ENCODE measurements at places on chromosomes 7 and 10. TPM values are rescaled to one million over a fixed set of nuclear protein-coding genes. Genes with fewer than 3 reads are reported as not detected.

The PNLIPRP2 gene
- not detected for total RNA-seq

The H2BK1 gene
- total RNA-seq: 2.6 TPM

DNA sequence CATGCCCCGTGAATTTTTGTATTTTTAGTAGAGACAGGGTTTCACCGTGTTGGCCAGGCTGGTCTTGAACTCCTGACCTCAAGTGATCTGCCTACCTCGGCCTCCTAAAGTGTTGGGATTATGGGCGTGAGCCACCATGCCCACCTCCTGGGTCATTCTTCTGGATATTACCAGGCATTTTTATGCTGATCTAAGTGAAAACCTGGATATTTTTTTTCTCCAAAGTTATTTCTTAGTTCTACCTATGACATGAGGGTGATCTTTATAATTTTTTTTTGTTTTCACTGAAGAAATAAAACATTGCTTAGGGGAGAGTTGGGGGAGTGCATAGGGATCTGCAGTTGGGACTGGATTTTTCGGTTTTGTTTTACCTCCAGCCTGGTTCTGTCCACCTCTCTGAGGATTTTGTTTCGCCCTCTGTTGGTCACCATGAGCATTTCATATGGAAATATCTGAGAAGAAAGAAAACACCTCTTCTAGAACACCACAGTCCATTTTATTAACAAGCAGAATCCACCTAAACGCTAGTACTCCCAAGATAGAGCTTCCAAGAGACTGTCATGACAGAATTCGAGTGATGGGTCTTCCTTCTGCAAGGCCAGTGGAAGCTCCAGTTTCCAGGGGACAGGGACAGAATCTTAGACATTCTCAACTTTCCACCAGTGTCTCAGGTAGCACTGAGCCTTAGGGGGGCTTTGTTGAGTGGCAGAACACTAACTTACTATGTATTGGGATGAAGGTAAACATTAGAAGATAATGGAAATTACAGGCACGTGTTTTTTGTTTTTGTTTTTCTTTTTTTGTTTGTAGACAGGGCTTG is 33.4 kb upstream of the AFAP1L2 start:
- DNase-seq: no peak
- H3K36me3 ChIP-seq: peaks cover 37% of the 10 kb centered on the region
- H3K27ac ChIP-seq: peak overlapping the region; percentile 9

DNA sequence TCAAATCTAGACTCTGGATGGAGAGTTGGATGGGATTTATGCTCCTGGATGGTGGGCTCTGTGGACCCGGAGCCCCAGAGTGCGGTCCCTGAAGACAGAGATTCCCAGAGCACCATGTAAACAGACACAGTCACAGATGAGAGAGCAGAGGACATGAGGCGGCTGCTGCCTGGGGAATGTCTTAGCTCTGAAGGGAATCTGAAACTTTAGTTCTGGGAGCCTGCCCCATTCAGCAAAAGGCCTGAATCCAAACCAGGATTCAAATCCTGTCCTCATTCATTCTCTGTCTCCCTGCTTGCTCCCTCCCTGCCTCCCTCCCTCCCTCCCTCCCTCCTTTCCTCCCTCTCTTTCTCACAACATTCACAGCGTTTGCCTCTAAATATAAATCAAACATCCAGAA is 49.5 kb upstream of the CALD1 start:
- no peak for DNase-seq
- no peaks in the 10 kb centered on the region for H3K27me3 ChIP-seq
- no peak overlapping the region for H3K4me3 ChIP-seq
- no peak overlapping the region for H3K27ac ChIP-seq
- no peaks in the 10 kb centered on the region for H3K4me1 ChIP-seq
- H3K36me3 ChIP-seq: peaks cover 14% of the 10 kb centered on the region

The SMO gene
- total RNA-seq: not detected

The TYW1B gene
- total RNA-seq: 6.8 TPM

DNA sequence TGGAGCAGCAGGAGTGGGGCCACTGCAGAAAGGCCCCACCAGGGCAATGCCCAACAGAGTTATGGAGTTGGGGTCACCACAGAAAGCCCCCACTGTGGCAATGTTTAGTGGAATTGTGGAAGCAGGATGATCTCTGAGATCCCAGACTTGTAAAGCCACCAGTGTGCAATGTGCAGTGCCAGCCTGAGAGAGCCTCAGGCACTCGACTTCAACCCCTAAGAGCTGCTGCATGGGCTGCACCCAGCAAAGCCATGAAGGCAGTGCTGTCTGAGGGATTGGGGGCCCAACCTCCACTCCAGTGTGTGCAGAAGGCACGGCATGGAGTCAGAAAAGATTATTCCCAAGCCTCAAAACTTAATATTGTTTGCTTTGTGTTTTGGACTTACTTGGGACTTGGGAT is 20.4 kb downstream of the SAMD9 start:
- H3K36me3 ChIP-seq: no peaks in the 10 kb centered on the region
- no peak overlapping the region for H3K27ac ChIP-seq
- H3K4me1 ChIP-seq: no peaks in the 10 kb centered on the region
- DNase-seq: no peak
- no peaks in the 10 kb centered on the region for H3K27me3 ChIP-seq
- no peak overlapping the region for H3K4me3 ChIP-seq

GRCh38 chr7:157596881-157597280 is 260.1 kb downstream of the DNAJB6 start:
- H3K27ac ChIP-seq: no peak overlapping the region
- no peak overlapping the region for H3K4me3 ChIP-seq
- no peaks in the 10 kb centered on the region for H3K36me3 ChIP-seq

DNA sequence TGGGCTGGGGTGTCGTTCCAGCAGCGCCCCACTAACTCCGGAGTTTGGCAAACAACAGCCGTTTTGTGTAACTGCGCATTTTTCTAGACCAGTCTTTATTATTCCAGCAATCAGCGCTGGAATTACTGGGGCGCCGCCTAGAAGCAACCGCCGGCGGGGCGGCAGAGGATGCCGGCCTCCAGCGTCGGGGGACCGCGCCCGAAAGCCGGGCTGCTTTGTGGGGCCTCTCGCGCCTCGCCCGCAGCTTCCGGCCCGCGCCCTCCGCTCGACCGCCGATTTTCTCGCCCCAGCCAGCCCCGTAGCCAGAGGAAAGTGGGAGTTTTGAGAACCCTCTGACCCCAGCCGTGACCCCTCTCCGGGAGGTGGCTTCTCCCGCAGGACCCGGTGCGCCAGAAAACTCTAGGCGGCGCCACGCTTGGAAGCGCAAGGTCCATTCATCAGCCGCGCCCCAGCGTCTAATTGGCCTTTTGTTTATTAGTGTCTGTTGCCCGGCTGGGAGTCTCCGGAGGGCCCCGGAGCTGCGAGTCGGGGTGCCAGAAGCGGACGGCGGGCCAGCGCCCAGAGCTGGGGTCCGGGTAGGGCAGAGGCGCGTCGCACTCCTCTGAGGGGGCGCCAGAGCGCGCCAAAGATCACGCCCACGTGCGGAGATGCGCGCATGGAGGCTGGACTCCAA is 10.7 kb downstream of the EMX2 start:
- no peaks in the 10 kb centered on the region for H3K36me3 ChIP-seq
- peaks cover 17% of the 10 kb centered on the region for H3K4me1 ChIP-seq
- peaks cover 71% of the 10 kb centered on the region for H3K27me3 ChIP-seq
- DNase-seq: no peak

DNA sequence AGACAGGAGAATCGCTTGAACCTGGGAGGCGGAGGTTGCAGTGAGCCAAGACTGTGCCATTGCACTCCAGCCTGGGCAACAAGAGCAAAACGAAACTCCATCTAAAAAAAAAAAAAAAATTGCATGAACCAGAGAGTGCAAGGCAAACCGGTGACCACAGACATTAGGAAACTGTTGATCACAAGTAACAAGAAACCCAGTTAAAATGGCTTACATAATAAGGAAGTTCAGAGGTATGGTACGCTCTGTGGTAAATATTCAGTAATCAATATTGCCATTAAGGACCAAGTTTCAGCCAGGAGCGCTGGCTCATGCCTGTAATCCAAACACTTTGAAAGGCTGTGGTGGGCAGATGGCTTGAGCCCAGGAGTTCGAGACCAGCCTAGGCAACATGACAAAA is 9.2 kb upstream of the NT5C2 start:
- no peaks in the 10 kb centered on the region for H3K36me3 ChIP-seq
- no peak overlapping the region for H3K27ac ChIP-seq
- peaks cover 2% of the 10 kb centered on the region for H3K27me3 ChIP-seq
- H3K4me1 ChIP-seq: peaks cover 1% of the 10 kb centered on the region
- H3K4me3 ChIP-seq: no peak overlapping the region
- DNase-seq: no peak

DNA sequence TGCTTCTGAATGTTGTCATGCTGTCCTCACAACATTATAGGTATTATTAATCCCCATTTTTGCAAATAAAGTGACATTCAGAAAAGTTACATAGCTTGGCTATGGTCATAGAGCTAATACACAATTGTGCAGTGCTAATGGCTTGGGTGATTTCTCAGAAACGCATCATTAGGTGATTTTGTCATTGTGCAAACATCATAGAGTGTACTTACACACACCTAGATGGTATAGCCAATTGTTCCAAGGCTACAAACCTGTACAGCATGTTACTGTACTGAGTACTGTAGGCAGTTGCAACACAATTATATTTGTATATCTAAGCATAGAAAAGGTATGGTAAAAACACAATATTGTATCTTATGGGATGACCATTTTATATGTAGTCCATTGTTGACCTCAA is 91.0 kb downstream of the BTAF1 start:
- no peak overlapping the region for H3K4me3 ChIP-seq
- no peaks in the 10 kb centered on the region for H3K4me1 ChIP-seq
- peaks cover 18% of the 10 kb centered on the region for H3K36me3 ChIP-seq
- H3K27me3 ChIP-seq: no peaks in the 10 kb centered on the region
- no peak for DNase-seq

GRCh38 chr7:154330318-154330717 is 278.1 kb downstream of the DPP6 start:
- no peaks in the 10 kb centered on the region for H3K36me3 ChIP-seq
- H3K27me3 ChIP-seq: no peaks in the 10 kb centered on the region
- no peak overlapping the region for H3K4me3 ChIP-seq
- no peak for DNase-seq

- no peaks in the 10 kb centered on the region for H3K4me1 ChIP-seq
- no peak overlapping the region for H3K27ac ChIP-seq
- H3K36me3 ChIP-seq: peaks cover 2% of the 10 kb centered on the region
- no peak for DNase-seq
- no peaks in the 10 kb centered on the region for H3K27me3 ChIP-seq
These were observed 62.4 kb upstream of the CC2D2B start for GRCh38 chr10:95845411-95845810.

- peaks cover 54% of the 10 kb centered on the region for H3K4me1 ChIP-seq
- H3K36me3 ChIP-seq: peaks cover 2% of the 10 kb centered on the region
- no peak overlapping the region for H3K4me3 ChIP-seq
- no peak for DNase-seq
- peak overlapping the region; percentile 2 for H3K27ac ChIP-seq
- no peaks in the 10 kb centered on the region for H3K27me3 ChIP-seq
These were observed 15.1 kb downstream of the RNF216 start for GRCh38 chr7:5766321-5766761.

GRCh38 chr7:23467291-23467805 is 2.9 kb downstream of the IGF2BP3 start:
- peaks cover 51% of the 10 kb centered on the region for H3K27me3 ChIP-seq
- H3K36me3 ChIP-seq: peaks cover 7% of the 10 kb centered on the region
- DNase-seq: no peak
- peak overlapping the region; percentile 4 for H3K4me3 ChIP-seq

GRCh38 chr10:71269301-71270288 is 49.5 kb upstream of the SLC29A3 start:
- H3K27me3 ChIP-seq: no peaks in the 10 kb centered on the region
- H3K4me1 ChIP-seq: no peaks in the 10 kb centered on the region
- H3K27ac ChIP-seq: no peak overlapping the region
- H3K36me3 ChIP-seq: no peaks in the 10 kb centered on the region
- DNase-seq: no peak

DNA sequence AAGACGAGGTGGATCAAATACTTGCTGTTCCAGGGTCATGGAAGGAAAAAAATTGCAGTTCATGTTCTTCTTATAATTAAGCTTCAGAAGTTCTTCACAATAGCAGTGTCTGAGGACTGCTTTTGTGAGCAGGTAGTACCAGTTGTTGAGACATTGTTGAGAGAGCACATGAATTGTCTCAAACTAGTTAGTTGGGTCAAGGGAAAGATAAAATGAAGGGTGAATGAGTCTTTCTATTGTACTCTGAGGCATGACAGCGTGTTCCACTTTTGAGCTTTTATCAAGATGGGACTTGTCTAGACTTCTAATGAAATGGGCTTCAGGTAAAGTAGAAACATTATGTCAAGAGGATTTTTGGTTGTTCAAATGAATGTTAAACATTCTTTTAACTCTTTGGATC is 26.0 kb downstream of the KAT6B start:
- H3K36me3 ChIP-seq: peaks cover 14% of the 10 kb centered on the region
- peaks cover 22% of the 10 kb centered on the region for H3K4me1 ChIP-seq
- H3K27me3 ChIP-seq: no peaks in the 10 kb centered on the region

GRCh38 chr7:137454246-137454724 is 110.8 kb upstream of the PTN start:
- H3K27me3 ChIP-seq: peaks cover under 1% of the 10 kb centered on the region
- DNase-seq: no peak
- H3K4me3 ChIP-seq: no peak overlapping the region
- no peaks in the 10 kb centered on the region for H3K4me1 ChIP-seq
- no peaks in the 10 kb centered on the region for H3K36me3 ChIP-seq

- H3K27me3 ChIP-seq: no peaks in the 10 kb centered on the region
- H3K27ac ChIP-seq: no peak overlapping the region
- H3K4me1 ChIP-seq: no peaks in the 10 kb centered on the region
These were observed 329.0 kb downstream of the RNLS start for GRCh38 chr10:88254091-88254490.

- peaks cover under 1% of the 10 kb centered on the region for H3K4me1 ChIP-seq
- no peaks in the 10 kb centered on the region for H3K36me3 ChIP-seq
- no peak overlapping the region for H3K4me3 ChIP-seq
- H3K27me3 ChIP-seq: no peaks in the 10 kb centered on the region
- H3K27ac ChIP-seq: peak overlapping the region; percentile 2
These were observed 80.9 kb downstream of the SORBS1 start for GRCh38 chr10:95480102-95480900.

GRCh38 chr10:15211464-15211979 is 43.0 kb upstream of the NMT2 start:
- no peaks in the 10 kb centered on the region for H3K27me3 ChIP-seq
- DNase-seq: no peak
- H3K4me3 ChIP-seq: no peak overlapping the region
- H3K36me3 ChIP-seq: no peaks in the 10 kb centered on the region

The SPDYE3 gene
- total RNA-seq: not detected

The APBB1IP gene
- total RNA-seq: 91.6 TPM

DNA sequence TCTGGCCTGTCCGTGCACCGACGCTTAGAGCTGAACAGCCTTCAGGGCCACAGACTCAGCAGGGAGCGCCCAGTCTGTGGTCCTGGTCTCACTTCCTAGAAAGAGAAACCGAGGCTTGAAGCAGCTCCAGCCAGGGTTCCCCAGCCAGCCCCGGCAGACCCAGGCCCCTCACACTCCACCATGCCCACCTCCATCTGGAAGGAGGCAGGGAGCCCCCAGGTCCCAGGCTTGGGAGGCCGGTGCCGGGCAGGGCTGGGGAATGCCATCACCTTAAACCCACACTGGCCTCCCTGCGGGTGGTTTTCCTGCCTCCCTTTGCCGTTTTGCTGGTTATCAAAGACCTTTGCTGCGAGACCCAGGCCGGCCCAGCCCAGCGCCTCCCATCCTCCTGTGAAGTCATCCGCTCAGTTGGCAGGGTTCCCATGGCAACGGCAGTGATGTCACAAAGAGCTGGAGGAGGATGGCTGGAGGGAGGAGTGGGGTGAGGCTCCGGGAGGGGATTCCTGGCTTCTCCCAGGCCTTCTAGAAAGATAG is 24.0 kb downstream of the ELFN1 start:
- H3K27ac ChIP-seq: no peak overlapping the region
- peak; percentile 31 for DNase-seq
- H3K4me3 ChIP-seq: no peak overlapping the region
- H3K27me3 ChIP-seq: peaks cover 10% of the 10 kb centered on the region

Measured in naive thymus-derived CD8-positive, alpha-beta T cell (primary cell).